ENCODE measurements at places on chromosomes 12 and 14.

DNA sequence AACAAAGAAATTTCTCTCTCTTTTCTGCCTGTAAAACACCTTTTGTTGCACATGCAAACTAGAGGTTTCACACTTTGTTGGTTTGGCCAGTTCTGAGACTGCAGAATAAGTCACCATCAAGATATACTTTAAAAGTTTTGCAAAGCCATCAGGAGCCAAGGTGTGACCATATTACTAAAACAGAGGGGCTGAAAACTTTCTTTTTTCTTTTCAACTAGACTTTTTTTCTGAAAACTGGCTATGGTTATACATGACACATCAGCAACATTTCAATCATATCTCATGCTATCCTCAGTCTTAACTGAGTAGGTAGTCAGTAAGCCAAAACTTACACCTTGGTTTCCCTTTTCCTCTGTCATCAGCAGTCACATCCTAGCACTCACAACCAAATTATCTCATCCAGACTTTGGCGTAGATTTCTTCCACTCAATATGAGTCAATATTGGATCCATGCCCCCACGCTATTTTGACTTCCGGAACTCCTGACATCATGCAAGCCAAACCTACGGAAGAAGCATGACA lies 4.1 kb upstream of the IFNG start:
- no peak for DNase-seq

DNA sequence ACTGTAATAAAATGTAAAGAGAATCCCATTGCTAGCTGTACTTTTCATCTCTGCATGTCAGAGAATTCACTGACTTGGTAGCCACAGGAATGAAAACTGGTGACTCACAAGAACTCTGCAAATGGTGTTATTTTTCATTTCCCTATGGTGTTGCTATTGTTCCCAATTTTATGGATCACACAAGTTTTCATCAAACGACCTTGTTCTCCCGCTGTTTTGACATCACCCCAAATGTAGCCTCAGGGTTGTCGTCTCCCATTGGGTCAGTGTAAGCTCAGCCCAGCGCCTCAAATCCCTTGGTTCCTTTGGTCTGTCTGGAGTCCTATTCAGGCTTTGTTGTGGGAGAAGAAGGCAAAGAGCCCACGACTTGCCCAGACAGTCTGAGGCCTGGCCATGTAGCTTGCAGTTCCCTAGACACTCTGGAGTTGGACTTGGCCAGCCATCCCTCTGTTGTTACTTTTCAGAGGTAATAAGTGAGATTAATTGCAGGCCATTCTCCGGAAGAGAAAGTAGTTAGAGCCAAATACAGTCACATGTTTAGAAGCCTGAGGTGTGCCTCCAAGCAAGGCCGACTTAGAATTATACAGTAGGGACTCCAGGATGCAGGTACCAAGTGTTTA lies 159.2 kb downstream of the TGFB3 start:
- DNase-seq: no peak

- no peak for DNase-seq
These were observed 23.6 kb upstream of the USP44 start for GRCh38 chr12:95574799-95575452.

DNA sequence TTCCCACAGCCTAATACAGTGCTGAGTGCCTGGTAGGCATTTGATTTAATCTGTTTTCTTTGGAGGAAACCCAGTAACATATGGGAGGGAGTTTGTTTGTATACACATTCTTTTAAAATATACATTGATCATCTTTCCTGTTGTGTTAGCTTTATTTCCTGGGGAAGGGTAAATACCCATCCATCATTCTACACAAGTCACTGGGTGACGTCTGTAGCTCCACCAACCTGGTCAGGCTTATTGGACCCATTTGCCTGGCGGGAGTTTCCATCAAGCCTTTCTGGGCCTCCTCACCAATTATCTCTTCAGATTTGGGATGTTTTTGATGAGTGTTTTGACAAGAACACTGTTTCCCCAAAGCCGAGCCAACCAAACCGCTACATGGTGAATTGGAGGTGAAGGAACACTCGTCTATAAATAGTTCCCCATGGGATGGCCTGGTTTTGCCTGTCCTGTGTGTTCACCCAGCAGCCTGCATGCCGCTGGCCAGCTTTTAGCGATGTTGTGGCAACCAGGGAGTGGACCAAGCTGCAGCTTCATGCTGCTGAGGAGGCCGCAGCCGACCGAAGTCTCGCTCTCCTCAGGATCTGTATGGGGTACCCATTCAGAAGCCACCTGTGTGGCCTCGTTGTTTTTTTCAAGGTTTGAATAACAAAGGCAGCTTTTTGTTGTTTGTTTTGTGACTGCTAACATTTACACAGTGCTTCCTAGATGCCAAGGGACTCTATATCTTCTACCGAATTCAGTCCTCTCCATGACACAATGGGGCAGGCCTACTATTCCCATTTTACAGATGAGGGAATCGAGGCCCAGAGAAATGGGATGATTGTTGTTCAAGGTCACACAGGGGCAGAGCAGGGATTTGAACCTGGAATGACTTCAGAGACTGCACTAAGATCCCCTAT lies 22.6 kb downstream of the PLXNC1 start:
- no peak for DNase-seq

- peak; percentile 34 for DNase-seq
These were observed 231.4 kb downstream of the PCNX1 start for GRCh38 chr14:71138448-71139293.

DNA sequence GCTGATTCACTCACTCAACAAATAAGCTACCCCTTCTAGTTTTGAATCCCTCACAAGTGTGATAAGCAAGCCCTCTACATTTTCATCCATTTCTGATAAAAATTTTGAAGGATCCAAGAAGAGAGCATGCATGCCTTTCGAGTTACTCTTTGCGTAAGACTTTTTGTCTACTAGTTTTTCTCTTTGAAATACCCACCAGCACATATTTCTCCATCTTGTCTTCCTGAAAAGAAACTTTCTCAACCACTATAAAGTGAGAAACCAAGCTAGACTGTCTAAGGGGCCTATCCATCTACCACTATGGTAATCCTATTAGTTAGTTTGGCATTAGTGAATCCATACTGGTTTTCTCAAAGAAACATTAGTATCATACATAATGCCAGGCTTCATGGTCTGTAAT lies 56.9 kb downstream of the PARP11 start:
- no peak for DNase-seq
